Foreskin keratinocyte (primary cell): ENCODE measurements at places on chromosomes 11 and 22.

GRCh38 chr11:114989536-114989935 lies 311.2 kb downstream of the NXPE2 start:
- no peak for DNase-seq

- no peak for DNase-seq
These were observed 81.5 kb downstream of the STK33 start for GRCh38 chr11:8512547-8512946.

DNA sequence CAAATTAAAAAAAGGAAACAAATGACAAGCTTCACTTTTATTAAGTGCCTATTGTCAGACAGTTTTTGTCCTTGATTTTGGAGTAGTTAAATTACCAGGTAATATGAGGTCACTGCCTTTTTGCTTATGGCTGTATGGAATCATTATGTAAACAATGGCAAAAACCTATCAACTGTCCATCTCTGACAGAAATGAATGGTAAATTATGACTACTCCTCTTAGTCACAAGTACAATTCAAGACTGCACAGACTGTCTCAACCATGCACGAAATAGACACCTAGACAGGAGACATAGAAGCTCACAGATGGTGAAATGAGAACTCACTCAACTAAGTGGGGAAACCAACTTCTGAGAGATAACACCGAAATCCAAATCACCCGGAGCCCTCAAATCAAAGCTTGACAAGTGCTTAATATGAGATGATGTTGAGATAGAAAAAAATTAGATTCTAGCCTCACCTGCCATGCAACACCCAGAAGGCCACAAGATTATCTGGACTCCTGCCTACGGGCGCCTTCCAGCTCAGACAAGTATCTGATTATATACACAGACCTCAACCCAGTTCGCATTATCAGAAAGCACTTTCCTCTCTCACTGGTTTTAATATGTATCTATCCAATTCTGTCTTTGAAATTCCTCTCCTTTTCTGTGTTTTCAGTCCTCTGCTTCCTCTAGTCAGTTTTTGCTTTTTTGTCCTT lies 199.3 kb downstream of the CADM1 start:
- DNase-seq = peak; percentile 49

DNA sequence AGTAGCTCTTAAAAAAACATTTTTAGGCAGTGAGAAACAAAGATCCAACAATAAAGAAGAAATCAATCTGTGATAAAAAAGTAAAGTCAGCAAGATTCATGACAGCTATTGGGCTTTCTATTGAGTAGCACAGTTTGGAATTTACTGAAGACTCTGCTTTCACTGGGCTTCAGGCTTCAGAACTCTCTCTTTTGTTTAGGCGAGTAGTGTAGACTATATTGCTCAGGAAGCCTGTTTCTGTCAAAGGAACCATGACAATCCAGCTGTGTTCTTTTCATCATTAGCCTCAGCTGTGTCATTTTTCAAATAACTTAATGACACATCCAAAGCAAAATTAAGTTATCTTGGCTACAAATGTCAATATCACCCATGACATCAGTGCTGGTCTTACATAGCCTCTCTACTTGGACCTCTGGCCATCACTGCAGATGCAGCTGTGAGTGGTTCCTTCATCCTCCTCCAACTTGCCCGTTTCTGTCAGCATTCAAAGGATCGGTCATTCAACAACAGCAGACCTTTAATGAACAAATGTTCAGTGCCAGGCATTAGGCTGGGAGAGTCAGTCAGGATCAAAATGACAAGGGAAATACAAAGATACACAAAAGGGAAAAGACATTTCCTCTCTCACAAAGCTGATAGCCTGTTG lies 332.8 kb upstream of the MTNR1B start:
- DNase-seq = no peak

DNA sequence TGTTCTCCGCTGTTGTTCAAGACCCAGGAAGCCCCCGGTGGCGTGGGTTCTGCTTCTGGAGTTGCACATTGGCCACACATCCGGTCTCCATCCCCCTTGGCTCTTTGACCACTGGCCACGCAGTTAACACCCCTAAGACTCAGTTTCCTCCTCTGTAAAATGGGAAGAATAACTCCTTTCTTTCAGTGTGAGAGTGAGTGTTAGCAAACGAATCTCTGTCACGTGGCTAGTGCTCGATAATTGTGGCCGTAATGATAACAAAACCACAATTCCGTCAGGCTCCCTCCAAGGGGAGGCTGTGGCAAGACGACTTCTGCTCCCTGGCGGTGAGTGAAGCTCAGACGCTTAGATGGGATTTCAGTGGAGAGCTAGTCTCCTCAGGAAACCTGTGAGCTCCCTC lies 315.2 kb upstream of the B3GAT1 start:
- DNase-seq = no peak

DNA sequence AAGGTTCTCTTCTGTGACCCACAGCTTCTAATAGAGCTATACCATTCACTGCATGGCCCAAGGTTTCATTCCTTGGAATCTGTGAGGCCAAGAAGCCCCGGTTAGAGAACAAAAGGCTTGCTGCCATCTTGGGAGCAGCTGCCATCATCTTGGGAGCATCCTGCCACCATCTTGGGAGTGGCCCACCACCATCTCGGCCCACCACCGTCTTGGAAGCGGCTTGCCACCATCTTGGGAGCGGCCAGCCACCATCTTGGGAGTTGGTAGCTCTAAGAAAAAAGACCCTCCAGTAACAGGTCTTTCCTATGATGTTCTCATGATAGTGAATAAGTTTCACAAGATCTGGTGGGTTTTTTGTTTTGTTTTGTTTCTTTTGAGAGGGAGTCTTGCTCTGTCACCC lies 703.9 kb upstream of the ANO3 start:
- no peak for DNase-seq

GRCh38 chr11:64998690-64999431 lies 2.1 kb upstream of the BATF2 start:
- no peak for DNase-seq

DNA sequence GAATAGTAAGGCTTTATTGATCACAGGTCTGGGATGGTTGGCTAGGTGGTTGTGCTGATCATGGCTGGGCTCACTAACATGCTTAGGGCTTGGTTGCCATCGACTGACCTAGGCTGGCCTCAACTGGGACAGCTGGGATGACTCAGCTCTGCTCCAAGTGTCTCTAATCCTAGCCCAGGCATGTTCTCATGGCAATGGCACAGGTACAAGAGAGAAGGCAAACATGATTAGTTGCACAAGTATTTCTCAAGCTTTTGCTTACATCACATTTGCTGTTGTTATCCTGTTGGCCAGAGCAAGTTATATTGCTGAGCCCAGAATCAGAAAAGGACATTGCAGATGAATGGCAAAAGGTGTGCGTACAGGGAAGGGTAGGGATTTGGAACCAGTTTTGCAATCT lies 68.5 kb upstream of the SLC35C1 start:
- DNase-seq = peak; percentile 95

DNA sequence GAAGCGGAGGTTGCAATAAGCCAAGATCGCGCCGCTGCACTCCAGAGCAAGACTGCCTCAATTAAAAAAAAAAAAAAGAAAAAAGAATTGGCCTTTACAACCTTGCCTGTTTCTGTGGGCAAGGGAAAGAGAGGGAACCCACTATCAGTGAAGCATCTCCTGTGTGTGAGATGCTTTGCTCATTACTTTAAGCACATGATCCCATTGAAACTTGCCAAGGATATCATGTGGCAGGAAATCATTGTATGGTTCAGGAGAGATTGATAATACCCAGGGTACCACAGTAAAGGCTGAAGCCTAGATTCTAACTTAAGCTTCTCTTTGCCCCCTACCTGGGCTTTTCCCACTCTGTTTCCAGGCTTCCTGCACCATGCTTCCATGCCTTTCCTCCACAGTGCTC lies 3.6 kb downstream of the LDLRAD3 start:
- DNase-seq = no peak

- no peak for DNase-seq
These were observed 2.0 kb downstream of the SLC15A3 start for GRCh38 chr11:60950024-60950423.

GRCh38 chr22:46764779-46765485 lies 2.5 kb downstream of the TBC1D22A start:
- no peak for DNase-seq

DNA sequence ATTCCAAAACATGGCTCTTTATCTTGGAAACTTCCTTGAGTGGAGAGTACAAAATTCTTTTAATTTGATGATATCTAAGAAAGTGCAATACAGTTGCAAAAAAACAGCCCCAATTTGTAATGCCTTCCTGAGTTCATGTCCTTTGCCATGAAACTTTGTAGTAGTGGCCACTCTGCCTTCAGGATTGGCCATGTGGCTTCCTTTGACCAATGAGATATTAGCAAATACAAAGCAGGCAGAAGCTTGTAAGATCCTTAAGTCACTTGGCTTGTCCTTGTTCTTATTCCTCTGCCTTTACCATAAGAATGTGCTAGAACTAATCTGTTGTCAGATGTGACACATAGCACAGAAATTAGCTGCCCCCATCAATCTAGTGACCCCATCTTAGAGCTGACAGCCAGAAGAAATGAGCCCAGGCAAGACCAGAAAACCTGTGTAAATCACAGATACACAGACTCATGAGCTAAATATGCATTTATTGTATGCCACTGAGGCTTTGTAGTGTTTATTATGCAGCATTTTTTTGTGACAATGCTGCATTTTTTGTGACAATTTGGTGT lies 29.8 kb upstream of the BLID start:
- peak; percentile 57 for DNase-seq

- no peak for DNase-seq
These were observed 49.3 kb downstream of the BDNF start for GRCh38 chr11:27650988-27651387.

- no peak for DNase-seq
These were observed 102.9 kb downstream of the MED15 start for GRCh38 chr22:20610243-20610686.

- no peak for DNase-seq
These were observed 32.2 kb upstream of the SLC22A12 start for GRCh38 chr11:64558869-64559268.

- no peak for DNase-seq
These were observed 40.9 kb downstream of the SHISAL1 start for GRCh38 chr22:44271732-44272400.

- no peak for DNase-seq
These were observed 21.9 kb upstream of the QSER1 start for GRCh38 chr11:32870676-32871075.

- DNase-seq = no peak
These were observed 4.0 kb downstream of the NAP1L4 start for GRCh38 chr11:2987881-2988861.

GRCh38 chr11:18650859-18651557 lies 16.9 kb upstream of the SPTY2D1 start:
- DNase-seq = no peak

DNA sequence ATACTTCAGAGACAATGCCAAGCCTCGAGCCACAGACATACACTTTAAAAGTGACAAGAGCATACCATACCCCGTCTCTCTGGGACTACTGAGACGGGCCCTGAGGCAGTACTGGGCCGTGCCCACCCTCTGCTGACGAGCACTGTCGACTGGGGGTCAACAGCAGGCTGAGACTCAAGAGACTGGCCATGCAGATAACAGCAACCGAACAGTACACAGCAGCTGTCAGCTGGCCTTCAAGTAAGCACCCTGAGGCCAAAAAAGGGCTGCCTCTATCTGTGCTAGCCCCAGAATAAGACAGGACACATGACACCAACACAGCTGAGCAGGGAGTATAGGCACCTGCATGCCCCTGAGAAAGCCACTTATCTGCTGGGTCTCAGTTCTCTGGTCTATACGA lies 18.9 kb upstream of the TMEM121B start:
- no peak for DNase-seq

GRCh38 chr22:23054531-23055257 lies 15.6 kb upstream of the GNAZ start:
- DNase-seq = no peak

DNA sequence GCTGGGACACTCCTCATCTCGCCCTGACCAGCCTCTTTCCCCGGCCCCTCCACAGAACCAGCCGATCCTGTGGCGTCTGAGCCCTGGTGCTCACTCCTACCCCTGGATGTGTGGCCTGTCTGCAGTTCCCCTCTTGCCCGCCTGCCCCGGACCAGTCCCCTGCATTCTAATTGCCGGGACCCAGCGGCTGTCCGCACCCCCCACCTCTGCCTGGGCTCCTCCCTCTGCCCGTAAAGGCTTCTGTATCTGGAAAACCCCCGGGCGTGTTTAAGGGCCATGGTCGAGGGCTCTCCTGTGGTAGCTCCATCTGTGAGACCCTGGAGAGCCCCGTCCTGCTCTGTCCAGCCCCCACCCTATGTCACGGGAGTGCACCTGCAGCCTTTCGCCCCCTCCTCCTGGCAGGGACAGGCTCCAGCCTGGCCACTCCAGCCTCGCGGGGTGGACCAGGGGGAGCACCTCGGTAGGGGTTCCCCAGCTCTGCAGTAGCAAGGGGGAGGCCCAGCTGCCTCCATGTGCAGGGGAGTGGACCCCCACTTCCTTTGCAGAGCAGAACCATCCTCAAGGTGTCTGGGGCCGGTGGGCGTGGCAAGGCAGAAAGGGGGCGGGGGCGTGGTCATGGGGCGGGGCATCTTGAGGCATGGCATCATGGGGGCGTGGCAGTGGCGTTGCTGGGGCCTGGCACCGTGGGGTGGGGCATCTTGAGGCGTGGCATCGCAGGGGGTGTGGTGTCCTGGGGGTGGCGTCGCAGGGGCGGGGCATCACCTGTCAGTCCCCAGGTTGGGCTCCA lies 430.4 kb downstream of the TBC1D22A start:
- DNase-seq = no peak

DNA sequence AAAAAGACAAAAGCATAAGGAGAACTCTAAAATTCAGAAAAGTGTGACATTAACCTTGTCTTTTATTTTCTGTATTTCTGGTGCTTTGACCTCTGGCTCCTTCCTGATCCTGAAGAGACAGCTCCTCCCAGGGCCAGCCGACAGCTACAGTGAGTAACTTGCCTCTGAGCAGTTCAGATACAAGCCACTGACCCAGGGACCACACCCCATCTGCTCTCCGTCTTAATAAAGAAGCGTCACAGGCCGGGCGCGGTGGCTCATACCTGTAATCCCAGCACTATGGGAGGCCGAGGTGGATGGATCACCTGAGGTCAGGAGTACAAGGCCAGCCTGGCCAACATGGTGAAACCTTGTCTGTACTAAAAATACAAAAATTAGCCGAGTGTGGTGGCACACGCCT lies 6.5 kb downstream of the MLC1 start:
- DNase-seq = no peak

DNA sequence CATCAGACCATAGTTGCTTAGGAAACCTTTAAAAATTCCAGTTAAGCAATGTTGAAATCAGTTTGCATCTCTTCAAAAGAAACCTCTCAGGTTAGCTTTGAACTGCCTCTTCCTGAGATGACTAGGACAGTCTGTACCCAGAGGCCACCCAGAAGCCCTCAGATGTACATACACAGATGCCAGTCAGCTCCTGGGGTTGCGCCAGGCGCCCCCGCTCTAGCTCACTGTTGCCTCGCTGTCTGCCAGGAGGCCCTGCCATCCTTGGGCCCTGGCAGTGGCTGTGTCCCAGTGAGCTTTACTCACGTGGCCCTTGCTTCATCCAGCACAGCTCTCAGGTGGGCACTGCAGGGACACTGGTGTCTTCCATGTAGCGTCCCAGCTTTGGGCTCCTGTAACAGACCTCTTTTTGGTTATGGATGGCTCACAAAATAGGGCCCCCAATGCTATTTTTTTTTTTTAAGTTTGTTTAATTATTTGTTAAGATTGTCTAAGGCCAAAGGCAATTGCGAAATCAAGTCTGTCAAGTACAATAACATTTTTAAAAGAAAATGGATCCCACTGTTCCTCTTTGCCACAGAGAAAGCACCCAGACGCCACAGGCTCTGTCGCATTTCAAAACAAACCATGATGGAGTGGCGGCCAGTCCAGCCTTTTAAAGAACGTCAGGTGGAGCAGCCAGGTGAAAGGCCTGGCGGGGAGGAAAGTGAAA lies 73.4 kb downstream of the NCAPD3 start:
- DNase-seq = no peak

- DNase-seq = no peak
These were observed 170.5 kb downstream of the CASP12 start for GRCh38 chr11:104727768-104728167.

- DNase-seq = no peak
These were observed 6.3 kb downstream of the HTATIP2 start for GRCh38 chr11:20369826-20370225.
